ENCODE measurements at places on chromosomes 2 and 18.

- no peak for DNase-seq
Observed at GRCh38 chr2:127563458-127564428, 28.3 kb downstream of the MYO7B start.

DNA sequence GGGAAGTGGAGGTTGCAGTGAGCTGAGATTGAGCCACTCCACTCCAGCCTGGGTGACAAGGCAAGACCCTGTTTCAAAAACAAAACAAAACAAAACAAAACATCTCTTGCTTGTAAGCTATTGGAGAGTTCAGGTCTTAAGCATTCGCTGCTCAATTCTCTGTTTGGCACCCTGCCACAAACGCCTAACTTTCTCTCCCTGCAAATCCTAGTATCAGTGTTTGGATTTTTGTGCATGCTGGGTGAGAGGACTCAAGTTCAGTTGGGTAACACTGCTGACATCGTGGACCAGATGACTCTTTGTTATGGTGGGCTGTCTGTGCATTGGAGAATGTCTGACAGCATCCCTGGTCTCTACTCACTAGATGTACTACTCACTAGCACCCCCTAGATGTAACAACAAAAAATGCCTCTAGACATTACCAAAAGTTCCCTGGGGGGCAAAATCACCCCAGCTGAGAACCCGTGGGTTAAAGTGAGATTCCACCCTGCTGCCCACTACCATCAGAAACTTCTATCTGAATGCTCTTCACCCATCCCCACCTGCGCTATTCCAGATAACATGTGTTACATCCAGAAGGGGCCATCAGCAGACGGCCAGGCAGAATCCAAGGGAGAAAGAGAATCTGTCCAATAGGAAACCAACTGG, 50.9 kb downstream of the CACNB4 start:
- no peak for DNase-seq

GRCh38 chr2:58721912-58722591, 480.9 kb upstream of the FANCL start:
- DNase-seq, result no peak

DNA sequence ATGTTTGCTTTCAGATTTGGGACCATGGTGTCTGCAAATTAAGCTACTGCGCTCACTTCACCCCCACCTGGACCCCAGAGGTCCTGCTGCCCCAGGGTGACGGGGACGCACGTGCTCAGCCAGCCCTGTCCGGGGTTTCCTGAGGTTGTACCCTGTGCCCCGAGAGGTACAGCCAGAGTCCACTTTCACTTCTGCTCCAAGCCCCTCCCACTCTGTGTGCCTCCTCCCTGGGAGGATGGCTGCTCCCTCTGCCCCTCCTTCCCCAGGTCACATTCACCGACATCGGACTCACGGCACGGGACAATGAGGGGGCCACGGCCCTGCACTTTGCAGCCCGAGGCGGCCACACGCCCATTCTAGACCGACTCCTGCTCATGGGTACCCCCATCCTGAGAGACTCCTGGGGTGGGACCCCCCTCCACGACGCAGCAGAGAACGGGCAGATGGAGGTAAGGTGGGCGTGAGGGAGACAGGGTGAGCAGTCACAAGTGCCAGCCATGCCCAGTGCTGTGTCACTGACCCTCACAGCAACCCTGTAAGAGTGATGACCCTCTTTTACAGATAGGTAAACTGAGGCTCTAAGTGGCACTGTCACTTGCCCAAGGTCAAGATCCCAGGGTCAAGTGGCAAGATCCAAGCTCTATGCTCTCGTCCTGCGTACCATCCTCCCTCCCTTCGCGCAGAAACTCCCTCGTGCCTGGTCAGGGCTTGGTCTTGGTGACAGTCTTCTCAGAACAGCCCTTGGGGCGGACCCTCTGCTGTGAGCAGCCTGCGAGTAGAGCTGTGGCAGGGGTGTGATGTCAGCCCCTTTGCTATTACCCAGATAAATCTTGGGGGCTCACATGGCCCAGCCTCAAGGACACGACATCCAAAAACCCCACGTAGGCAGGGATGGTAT, 7.6 kb downstream of the ESPNL start:
- no peak for DNase-seq
